NT2/D1 (cell line): ENCODE measurements at places on chromosomes 4 and X.

DNA sequence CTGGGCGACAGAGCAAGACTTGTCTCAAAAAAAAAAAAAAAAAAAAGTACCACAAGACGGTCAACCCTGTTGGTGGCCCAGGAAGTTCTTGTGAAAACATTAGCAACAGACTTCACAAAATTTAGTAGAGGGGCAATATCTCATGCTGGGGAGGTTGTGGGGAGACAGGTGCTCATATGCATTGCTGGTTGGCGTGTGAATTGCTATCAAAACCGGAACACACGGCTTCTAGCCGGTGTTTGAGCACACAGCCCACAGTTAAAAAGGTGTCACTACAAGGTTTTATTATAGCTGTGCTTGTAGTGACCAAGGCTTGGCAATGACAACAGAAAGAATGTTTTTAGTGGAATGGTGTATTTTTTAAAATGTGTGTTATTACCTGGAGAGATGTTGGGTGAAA lies 41.8 kb downstream of the SMS start:
- DNase-seq = no peak

DNA sequence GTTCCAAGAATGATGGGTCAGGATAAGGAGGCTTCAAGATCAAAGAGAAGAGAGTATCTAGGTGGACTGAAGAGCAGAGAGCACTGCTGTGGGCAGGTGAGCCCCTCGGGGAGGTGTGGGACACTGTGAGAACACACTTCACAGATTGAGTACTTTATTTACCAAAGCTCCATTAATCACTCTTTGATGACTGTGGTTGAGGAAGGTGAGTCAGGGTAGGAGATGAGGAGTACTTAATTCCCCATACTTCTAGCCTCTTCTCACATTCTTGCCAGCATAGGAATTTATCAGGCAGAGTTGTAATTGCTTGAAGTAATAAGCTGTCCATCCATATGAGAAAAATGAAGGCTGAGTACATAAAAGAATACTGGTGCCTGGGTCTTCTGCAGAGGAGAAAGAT lies 375.3 kb downstream of the PCDH10 start:
- no peak for DNase-seq

DNA sequence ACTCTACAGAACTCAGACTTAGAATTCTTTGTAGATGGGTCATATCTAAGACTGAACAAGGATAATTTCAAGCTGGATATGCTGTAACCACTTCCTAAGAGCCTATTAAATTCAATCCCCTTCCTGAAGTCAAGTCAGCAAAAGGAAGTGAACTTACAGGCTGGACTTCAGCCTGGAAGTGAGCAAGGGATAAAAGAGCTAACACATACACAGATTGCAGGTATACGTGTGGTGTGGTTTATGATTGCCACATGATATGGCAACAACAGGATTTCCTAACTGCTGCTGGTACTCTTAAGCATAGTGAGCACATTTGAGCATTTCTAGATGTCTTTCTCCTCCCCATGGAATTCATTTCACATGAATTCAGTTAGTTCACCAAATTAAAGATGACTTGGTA lies 38.2 kb upstream of the UXT start:
- DNase-seq = no peak

GRCh38 chr4:139692309-139693012 lies 26.8 kb downstream of the MGST2 start:
- DNase-seq = no peak

DNA sequence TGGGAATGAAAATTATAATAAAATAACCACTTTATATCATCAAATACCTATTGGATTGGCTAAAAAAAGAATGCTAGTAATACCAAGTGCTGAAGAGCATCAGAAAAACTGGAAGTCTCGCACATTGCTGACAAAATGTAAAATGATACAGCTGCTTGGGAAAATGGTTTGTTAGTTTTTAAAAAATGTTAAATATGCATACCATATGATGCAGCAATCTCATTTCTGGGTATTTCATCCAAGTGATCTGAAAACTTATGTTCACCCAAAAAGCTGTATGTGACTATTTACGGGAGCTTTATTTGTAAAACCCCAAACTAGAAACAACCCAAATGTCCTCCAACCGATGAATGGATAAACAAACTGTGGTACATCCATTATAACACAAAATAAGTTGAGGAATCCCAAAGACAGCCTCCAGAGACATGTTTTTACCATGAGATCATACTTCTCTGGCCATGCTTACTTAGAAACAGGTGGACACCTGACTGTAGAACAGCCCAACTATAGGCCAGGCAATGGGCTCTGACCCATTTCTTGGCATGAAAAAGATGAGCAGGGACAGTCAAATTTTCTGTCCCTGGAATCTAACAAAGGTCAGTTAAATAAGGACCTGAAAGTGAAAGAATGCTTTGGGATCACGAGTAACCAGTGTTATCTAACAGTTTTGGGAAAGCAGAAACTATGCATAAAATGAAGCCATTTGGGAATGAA lies 47.5 kb upstream of the FAM120C start:
- no peak for DNase-seq

- no peak for DNase-seq
Observed at GRCh38 chr4:177012918-177013545, 220.3 kb upstream of the VEGFC start.

DNA sequence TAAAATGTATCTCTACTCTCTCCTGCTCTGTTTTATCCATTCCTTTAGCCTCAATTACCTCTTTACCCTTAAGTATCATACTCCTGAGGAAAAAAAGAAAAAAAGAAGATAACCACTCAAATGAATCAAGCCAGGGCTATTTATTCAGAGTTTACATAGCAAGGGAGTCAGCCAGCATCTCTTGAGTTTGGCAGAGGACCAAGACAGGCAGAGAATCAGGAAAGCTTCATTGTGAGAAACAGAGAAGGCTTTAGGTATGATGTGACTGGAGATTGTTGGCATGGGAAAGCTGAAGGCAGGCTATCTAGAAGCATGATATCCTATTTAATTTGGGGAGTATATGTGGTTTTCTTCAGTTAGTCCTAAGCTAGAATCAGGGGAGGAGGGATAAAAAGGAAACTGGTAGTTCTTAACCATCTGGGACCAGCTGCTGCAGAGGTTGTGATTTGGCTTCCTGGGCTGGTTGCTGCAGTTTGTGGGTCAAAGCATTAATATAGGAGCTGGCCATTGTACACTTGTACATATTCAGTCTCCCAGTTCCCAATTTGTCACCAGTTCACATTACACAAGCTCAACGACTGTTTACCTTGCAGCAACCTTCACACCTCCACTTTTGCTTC lies 11.2 kb downstream of the APELA start:
- DNase-seq = no peak

- DNase-seq = no peak
Observed at GRCh38 chr4:167966143-167966542, 126.2 kb upstream of the ANXA10 start.

- DNase-seq = no peak
Observed at GRCh38 chr4:94819371-94820168, 61.8 kb downstream of the BMPR1B start.

GRCh38 chr4:110344165-110344564 lies 131.8 kb upstream of the ENPEP start:
- no peak for DNase-seq

GRCh38 chrX:10106806-10107205 lies 50.0 kb upstream of the CLCN4 start:
- no peak for DNase-seq

GRCh38 chr4:47383829-47384427 lies 79.6 kb downstream of the COMMD8 start:
- DNase-seq = peak; percentile 9

DNA sequence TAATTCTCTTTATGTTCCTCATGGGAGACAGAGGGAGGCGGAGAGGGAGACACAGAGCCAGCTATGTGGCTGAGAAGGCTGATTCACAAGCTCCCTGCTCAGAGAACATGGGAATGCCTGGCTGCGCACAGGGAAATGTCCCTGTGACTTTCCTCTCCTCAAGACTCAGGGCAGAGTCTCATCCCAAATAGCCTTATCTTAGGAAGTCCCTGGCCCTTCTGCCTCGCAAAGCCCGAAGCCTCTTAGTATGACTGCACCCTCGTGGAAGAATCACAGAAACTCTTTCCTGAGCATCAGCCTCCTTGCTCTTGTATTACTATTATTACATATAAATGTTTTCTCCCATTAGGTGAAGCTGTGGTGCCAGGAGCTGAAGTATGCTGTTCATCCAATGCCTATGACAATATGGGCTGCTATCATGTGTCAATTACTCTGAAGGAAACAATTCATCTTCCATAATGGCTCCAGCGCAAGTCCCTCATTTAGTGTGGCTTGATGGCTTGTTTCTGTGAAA lies 230.5 kb downstream of the MGST2 start:
- no peak for DNase-seq

- no peak for DNase-seq
Observed at GRCh38 chr4:149306537-149306936, 509.1 kb downstream of the IQCM start.

GRCh38 chrX:110145854-110146253 lies 142.9 kb downstream of the TMEM164 start:
- no peak for DNase-seq

- DNase-seq = no peak
Observed at GRCh38 chr4:150971901-150972300, 43.2 kb downstream of the LRBA start.

DNA sequence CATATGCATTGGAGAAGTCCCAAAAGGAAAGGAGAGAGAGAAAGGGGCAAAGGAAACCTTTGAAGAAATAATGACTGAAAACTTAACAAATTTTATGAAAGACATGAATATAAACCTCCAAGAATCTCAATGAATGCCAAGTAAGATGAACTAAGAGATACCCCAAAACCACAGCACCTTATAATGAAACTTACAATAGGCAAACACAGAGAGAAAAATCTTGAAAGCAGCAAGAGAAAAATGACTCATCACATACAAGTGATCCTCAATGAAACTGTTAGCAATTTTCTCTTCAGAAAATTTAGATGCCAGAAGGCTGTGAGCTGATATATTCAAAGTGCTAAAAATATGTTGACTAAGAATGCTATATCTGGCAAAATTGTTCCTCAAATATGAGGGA lies 10.1 kb downstream of the SMIM10L2A start:
- no peak for DNase-seq

DNA sequence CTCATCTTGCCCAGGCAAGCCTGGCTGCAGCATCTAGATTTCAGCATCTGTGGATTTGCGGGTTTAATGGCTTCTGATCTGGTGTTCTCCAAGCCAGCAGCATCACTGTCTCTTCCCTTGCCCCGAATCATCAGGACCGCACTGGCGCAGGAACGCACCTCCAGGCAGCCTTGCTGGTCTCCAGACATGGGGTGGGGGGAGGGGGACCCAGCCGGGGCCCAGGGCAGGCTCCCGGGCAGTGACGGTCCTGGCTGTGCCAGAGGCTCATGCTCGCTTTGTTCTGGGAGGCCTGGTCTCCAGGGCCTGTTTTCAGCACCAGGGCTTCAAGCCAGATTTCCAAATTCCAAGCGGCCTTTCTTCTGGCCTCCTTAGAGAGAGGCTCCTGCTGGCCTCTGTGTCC lies 4.9 kb downstream of the CFAP99 start:
- DNase-seq = no peak

DNA sequence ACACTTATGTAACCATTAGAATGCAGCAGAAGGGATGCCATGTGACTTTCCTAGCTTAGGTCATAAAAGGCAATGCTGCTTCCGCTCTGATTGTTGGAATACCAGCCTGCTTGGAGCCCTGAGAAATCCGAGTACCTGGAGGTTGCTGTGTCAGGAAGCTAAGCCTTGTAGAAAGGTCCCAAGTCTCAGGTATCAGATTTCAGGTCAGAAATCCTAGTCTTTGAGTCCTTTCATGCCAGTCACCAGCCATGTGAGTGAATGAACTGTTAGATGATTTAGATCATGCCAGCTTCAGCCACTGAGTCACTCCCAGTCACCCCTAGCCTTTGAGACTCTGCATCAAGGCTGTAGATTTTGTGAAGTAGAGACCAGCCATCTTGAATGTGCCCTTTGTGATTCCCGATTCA lies 23.5 kb downstream of the RAP1GDS1 start:
- no peak for DNase-seq

GRCh38 chr4:125200556-125200955 lies 114.2 kb upstream of the FAT4 start:
- no peak for DNase-seq

DNA sequence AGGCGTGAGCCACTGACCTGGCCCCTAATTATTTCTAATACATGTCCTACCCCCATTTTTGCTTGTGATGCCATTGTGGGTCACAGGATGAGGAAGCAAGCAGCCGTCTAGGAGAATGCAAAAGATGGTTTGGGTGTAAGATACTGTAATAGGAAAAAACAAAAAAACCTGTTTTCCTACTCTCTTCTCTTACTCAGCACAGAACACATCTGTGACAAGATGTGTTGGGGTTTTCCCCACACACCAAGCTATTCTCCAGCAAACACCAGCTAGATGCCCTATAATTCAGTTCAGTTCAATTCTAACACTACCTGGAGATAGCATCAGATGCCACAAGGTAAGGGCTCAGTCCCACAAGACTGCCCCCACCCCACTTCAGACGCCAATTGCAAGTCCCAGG lies 15.3 kb upstream of the HPRT1 start:
- no peak for DNase-seq

- DNase-seq = peak; percentile 30
Observed at GRCh38 chr4:132642016-132642817, 506.9 kb upstream of the PCDH10 start.

GRCh38 chr4:142150483-142150882 lies 514.1 kb downstream of the IL15 start:
- DNase-seq = no peak

DNA sequence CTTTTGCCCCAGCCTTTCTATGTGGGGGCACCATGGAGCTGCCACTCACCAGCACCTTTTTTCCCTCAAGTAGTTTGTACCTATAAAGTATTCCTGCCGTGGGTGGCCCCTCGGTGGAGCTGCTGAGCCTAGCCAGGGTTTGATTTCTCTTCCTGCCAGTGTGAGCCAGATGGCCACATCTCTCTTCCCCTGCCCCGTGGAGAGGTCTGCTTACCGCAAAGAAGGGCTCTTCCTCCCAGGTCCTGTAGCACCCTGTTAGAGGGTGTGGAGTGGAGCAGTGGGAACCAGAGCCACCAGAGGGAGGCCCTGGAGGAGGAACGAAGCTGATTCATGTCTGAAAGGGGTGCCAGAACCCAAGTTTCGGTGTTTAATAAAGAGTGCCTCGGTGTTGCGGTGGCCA lies 95.4 kb downstream of the PTTG2 start:
- DNase-seq = no peak

- no peak for DNase-seq
Observed at GRCh38 chr4:86821151-86821550, 28.0 kb downstream of the SLC10A6 start.

DNA sequence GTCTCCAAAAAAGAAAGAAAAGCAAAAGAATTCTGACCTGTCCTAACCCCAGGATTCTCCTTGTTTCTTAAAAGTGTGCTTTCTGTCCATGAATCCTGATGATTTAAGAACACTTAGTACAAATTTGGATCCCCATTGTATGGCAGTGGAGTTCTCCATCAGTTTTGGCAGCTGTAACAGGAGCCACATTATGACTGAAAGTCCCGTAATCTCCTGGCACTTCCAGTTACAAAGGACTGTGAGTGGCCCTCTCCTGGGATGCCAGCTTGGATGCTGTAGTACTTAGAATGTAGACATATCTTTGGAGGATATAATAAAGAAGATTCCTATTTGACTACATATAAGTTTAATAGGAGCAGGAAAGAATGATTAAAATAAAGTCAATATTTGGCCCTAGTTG lies 20.6 kb downstream of the AP1AR start:
- no peak for DNase-seq
